ENCODE measurements at places on chromosomes 7 and 10. TPM values are rescaled to one million over a fixed set of nuclear protein-coding genes. Genes with fewer than 3 reads are reported as not detected.

- DNase-seq = peak; percentile 45
Observed at GRCh38 chr7:51316262-51316665, 345 bp downstream of the COBL start.

DNA sequence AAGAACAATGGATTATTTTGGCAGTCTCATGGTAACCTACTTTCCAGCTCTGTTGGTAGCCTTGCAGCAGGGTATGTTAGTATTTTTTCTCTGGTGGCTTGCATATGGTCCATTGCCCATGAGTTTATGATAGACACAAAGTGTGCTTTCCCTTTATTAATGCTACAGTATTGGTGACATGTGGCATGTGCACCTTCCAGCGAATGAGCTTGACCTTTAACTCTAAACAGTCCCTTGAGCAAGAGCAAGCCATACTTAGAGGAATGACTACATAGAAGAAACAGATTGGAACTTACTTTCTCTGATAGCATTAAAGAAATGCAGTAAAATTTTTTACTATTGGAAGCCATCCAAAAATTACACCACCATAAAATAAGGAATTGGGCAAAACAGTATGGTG lies 73.9 kb downstream of the VTI1A start:
- DNase-seq = no peak

DNA sequence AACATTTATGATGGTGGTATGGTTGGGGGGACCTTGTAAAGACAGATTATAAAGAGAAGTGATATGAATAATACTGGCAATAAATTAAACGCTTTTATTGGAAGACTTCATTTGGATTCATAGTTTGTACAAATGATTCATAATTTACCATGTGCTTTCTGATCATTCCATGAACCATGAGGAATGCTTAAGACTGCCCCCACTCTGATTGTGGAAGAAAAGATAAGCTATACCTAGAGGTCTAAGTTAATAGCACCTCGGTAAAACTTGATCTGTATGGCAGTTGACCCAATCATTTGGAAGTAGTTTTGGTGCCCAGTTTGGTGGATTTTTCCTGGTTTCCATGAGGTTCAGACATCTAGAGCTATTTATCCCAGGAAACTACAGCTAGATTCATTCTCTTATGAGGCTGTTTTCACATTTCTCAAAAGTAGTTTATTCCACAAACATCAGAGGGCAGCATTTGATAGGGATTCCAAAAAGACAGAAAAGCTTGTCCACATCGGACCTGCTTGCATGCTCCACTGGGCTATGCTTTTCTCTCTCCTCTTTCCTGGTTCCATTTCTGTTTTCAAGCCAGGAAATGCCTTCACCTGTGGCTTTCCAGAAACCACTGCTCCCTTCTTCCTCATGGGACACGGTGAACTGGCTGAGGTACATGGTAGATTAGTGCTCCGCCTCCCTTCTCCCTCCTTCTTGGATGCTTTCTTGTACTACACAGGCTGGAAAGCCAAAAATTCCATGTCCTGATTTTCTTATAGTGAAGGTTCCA lies 29.2 kb downstream of the TFAM start:
- DNase-seq = no peak

DNA sequence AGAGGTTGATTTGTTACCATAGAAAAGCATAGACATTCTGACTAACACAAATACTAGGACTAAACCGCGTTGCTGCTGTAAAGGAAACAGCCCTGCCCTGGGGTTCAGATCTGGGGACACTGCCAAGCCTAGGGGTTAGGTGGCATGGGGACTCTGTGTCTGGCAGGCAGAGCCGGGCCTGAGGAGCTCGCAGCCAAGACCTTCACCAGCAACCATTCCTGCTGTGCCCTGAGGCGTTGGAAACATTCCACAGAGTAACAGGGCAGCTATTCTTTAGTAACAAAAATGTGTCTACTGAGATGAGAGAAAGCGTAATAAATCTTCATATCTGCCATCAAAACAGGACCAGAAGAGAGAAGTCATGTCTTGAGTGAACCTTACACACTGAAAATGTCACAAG lies 280.5 kb downstream of the POM121L12 start:
- no peak for DNase-seq

IFRD1 gene
- total RNA-seq = 48.9 TPM

CASP7 gene
- 16.4 TPM for total RNA-seq

NEUROG3 gene
- total RNA-seq = 0.18 TPM

NUTM2E gene
- total RNA-seq = 0.11 TPM

INSYN2A gene
- not detected for total RNA-seq
